COLO829 (cell line): ENCODE measurements at places on chromosomes 1 and 21.

DNA sequence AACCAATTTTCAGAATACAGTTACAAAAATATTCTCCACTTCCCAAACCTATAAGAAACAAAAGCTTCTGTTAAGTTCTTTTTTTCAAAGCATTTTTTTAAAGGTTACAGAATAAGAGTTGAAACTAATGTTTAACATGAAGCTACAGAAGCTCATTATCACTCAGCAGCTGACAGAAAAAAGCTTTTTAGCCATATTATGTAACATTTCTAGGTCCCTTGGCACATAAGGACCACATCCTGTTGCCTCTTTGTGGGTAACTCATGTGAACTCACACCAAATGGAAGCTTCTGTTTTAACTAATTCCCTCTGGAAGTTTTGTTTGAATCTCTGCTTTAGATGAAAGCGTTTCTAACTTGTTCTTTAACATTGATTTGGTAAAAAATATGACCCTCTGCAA, 242.5 kb upstream of the TMPRSS15 start:
- DNase-seq: no peak

GRCh38 chr1:86289746-86290145, 106.4 kb downstream of the ODF2L start:
- DNase-seq: no peak

DNA sequence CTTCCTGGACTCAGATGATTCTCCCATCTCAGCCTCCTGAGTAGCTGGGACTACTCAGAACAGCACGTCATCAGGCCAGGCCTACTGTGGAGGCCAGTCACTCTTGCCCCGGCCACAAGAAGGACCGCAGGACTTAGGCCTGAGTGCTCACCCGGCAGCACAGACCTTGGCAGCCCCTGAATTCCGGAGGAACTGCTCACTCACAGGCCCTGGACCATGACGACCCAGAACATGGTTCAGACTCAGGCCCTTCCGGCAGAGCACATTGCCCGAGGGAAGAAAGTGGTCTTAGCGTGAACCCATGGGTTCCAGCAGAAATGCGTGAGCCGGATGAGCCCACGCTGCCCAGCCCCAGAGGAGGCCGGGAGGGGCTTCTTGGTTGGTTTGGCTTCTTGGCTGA, 177.3 kb upstream of the TMEM51 start:
- no peak for DNase-seq

DNA sequence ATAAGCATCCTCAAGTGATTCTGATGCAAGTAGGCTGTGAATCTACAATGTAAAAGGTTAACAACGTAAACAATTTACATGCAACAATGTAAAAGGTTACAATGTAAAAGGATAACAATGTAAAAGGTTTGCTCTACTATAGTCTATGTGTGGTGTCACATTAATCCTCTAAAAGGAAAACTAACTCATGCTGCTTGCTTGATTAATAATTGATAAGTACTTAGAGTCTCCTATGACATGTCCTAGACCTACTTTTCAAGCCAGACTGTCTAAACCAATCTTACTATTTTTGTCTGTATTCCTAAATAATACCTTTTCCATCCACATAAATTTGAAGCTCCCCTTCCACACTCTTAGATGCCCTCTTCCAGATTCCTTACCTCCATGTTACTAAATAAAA, 606.8 kb downstream of the LTN1 start:
- no peak for DNase-seq

DNA sequence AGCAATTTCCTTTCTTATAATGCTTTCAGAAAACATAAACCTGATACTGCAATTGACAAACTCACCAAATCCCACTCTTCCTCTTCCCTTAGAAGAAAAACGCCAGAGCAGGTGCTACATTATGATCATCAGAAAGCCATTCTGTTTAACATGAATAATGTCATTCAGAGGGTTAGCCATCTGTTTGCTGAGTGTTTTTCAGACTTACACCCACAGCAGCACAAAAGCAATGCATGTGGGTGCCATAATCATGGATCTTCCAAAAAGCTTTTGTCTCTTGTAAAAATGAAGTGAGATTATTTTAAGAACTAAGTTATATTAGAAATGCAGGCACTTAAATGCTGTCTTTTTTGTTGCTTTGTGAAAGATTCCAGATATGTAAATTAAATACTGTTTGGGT, 204.6 kb upstream of the TMPRSS15 start:
- no peak for DNase-seq

DNA sequence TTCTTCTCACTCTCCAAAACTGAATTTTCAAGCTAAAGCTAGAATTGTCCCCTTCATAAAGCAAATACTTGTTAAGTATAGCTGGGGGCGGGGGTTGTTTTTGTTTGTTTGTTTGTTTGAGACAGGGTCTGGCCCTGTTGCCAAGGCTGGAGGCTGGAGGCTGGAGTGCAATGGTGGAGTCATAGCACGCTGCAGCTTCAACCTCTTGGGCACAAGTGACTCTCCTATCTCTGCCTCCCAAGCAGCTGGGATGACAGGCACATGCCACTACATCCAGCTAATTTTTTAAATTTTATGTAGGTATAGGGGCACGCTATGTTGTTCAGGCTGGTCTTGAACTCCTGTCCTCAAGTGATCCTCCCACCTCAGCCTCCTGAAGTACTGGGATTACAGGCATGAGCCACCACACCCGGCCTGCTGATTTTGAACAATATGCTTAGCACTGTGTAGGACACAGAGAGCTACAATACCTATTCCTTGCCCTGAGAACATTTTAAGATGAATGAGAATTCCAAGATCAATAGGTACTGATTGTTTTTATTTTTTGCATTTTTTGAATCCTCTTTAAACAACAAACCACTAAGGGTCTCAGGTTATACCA, 42.2 kb downstream of the PCNX2 start:
- DNase-seq: no peak

- no peak for DNase-seq
Observed at GRCh38 chr1:108601708-108602410, 42.0 kb downstream of the EEIG2 start.

- DNase-seq: no peak
Observed at GRCh38 chr21:19261731-19262376, 858.3 kb upstream of the TMPRSS15 start.

DNA sequence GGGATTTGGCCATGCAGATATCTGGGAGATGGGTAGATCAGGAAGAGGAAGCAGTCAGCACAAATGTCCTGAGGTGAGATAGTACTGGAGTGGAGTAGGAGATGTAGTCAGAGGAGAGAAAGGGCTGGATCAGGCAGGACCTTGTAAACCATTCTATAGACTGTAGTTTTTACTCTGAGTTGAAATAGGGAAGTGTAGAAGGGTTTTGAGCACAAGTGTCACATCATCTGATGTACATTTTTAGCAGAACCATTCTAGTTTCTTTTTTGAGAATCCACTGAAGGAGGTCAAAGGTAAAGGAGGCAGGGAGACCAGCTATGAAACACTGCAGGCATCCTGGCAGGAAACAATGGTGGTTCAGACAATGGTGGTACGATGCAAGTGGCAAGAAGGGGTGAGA, 194.6 kb upstream of the RRP15 start:
- DNase-seq: no peak

- DNase-seq: no peak
Observed at GRCh38 chr1:117137281-117137855, 15.8 kb upstream of the TRIM45 start.

GRCh38 chr21:31554511-31555022, 104.9 kb upstream of the SOD1 start:
- peak; percentile 98 for DNase-seq

GRCh38 chr1:228219245-228219961, 11.6 kb downstream of the OBSCN start:
- no peak for DNase-seq

DNA sequence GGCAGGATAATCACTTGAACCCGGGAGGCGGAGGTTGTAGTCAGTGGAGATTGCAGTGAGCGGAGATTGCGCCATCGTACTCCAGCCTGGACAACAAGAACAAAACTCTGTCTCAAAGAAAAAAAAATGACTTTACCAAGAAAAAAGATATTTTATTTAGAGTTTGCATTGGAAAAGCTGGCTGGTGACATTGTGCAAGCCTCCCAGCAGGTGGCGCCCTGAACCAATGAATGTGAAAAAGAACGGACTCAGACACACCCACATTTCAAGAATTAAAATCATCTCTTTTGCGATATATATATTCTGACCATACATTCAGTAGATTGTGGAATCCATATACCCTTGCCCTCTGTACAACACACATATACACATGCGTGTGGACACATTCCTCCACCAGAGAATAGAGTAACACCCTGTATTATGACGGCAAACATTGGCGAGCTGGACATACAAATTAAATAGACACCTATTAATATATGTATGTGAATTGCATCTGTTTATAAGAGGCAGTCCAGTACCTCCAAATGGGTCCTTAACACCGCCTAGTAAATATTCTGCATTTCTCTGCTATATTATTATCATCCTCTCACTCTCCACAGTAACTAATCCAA, 39.0 kb upstream of the CADM3 start:
- DNase-seq: peak; percentile 95

DNA sequence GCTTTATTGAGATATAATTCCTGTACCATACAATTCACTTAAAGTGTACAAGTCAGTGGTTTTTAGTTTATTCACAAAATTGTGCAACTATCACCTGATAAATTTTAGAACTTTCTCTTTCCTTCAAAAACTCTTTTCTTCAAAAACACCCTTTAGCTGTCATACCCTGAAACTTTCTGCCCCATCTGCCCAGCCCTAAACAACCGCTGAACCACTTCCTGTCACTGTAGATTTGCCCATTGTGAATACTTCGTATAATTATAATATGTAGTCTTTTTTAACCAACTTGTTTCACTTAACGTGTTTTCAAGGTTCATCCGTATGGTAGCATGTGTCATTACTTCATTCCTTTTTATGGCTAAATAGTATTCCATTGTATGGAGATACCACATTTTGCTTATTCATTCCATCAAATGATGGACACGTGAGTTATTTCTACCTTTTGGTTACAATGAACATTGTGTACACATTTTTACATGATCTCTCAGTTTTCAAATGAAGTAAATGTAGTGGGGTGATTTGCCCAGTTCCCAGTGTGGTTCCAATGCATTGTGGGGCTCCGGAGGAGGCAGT, 37.9 kb downstream of the WNT4 start:
- no peak for DNase-seq

DNA sequence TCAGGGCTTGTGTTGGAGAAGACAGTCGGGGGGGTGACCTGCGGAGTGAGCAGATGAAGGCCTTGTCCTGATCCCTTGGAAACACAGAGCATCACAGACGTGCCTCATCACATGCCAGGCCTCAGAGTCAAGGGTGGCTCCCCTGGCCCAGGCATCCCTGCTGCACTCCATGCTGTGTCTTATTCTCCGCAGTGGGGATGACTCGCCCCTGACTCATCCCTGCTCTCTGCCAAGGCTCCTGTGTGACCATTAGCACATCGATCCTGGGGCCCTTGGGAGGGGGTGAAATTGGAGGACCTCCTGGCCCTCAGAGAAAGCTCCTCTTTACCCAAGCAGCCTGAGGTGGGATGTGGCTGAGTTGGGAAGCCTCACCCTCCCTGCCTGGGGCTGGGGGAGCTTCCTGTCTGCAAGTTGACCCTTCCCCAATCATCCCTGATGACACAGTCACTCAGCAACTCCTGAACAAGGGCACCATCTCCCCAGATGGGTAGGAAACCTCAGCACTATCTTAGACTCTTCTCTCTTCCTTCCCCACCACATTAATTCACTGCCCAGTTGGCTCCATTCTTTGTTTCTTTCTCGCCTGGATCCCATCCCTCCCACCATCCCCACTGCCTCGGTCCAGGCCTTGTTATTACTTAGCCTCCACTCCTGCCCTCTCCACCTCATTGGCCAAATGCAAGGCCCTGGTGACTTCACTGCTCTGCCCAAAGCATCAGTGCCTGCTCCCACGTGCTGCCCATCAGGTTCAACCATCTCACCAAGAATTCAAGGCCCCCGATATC, 74.6 kb downstream of the CAMK2N1 start:
- peak; percentile 49 for DNase-seq

DNA sequence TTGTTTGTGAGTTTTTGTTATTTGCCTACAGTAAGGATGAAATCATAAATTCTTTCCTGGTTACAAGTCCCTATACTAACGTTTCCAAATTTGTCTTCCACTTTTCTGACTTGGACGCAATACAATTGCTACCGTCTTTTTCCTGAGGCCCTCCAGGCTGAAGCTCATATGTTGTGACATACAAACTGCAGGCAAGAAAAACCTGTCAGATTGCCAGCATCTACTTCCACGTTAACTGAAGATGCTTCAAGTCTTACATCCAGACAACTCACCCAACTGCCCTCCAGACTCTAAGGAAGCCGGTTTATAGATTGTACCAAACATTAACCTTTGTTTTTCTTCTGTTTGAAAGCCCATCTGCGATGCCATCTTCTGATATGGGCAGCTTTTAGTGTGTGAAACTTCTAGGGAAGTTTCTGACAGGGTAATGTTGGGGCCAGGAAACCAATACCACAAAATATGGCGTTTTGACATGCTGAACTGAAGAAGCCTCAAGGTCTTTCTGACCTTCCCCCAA, 21.4 kb upstream of the RNF11 start:
- no peak for DNase-seq

DNA sequence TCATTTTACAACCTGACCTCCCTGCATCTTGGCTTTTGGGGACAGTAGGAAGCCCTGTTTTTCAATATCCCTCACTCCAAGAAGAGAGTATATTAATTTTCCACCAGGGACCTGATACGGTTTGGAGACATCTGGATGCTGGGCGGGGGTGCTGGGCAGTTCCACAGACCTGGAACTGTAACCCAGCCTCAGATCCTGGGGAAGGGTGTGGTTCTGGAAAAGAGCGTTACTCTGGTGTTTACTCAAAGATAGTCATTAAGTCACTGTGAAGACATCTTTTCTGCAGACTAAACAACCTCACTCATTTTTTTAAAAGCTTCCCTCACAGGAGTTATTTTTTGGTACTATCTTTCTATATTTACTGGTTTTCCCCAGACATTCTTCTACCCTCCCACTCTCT, 189.8 kb downstream of the CLIC6 start:
- no peak for DNase-seq

- DNase-seq: no peak
Observed at GRCh38 chr1:63701187-63701586, 72.6 kb upstream of the ROR1 start.
